COR-L47 (cell line): ENCODE measurements at places on chromosomes 7 and 10.

GRCh38 chr10:29622382-29622922 is 12.3 kb downstream of the SVIL start:
- DNase-seq = no peak

DNA sequence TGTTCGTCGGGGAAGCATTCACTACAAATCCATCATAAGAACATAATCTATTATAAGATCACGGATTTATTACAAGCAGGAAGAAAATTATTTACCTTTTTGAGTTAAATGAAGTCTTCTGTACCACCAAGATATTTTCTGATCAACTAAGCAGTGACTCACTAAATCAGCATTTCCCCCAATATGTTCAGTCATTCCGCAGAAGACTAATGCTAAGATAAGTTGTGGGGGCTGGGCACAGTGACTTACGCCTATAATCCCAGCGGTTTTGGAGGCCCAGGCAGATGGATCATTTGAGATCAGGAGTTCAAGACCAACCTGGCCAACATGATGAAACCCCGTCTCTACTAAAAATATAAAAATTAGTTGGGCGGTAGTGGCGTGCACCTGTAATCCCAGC is 144.2 kb upstream of the EGR2 start:
- DNase-seq = no peak

GRCh38 chr10:70183304-70183703 is 13.0 kb upstream of the SAR1A start:
- no peak for DNase-seq

GRCh38 chr10:88896372-88896993 is 16.4 kb downstream of the STAMBPL1 start:
- DNase-seq = no peak

- DNase-seq = no peak
Measured at GRCh38 chr10:42952349-42952748, 124.5 kb upstream of the RET start.

GRCh38 chr10:100650693-100651092 is 94.7 kb upstream of the PAX2 start:
- no peak for DNase-seq

- DNase-seq = no peak
Measured at GRCh38 chr10:94005050-94005449, 11.3 kb downstream of the PLCE1 start.

DNA sequence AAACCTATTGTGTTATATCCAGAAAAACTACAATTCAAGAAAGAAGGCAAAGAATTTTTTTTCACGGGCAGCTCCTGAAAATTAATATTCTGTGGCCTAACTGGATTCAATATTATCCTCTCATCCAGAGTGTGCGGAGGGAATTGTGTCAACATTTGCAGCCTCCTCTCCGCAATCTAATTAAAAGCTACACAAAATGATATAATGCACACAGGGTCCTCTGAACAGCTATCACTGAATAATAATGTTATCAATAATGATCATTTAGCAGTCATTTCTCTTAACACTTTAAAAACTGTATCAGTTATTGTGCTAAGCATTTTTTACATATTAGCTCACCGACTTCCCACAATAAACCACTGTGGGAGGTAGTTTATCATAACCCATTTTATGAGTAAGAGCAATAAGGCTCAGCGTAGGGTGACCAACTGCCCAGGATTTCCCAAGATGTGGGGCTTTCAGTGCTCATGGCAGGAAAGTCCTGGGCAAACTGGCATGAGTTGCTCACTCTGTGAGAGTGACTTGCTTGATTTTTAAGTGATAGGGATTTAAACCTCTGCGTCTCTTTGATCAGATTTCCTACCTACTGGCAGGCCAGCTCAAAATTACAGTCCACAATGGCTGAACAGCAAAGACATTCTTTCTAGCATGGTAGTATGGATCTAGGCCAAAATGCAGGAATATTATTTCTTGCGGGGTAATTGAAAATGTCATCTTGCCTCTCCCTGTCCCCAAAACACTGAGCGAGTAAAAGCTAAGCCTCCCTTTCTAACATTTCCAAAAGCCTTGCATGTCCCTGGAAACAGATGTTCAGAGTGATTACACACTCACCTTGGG is 65.7 kb downstream of the AOAH start:
- DNase-seq = no peak

- no peak for DNase-seq
Measured at GRCh38 chr7:102295346-102296178, 8.9 kb downstream of the SH2B2 start.

- no peak for DNase-seq
Measured at GRCh38 chr10:3827266-3827665, 42.3 kb upstream of the KLF6 start.

DNA sequence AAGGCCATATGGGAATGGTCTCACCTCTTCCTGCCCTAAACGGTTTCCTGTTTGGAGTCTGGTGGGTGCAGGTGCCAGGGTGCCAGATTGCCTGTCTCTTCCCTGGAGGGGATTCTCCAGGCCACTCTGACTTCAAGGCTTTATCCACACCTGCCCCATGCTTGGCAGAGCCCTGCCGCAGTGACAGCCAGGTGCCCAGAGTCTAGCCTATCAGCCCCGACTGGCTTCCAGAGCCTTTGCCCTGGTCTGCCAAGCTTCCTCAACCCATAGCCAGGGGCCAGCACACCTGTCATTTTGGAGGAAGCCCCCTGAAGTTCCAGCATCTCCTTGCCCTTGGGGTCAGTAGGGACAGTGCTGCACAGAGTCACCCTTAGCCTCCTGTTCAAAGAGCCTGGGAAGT is 21.6 kb downstream of the TBATA start:
- DNase-seq = no peak

DNA sequence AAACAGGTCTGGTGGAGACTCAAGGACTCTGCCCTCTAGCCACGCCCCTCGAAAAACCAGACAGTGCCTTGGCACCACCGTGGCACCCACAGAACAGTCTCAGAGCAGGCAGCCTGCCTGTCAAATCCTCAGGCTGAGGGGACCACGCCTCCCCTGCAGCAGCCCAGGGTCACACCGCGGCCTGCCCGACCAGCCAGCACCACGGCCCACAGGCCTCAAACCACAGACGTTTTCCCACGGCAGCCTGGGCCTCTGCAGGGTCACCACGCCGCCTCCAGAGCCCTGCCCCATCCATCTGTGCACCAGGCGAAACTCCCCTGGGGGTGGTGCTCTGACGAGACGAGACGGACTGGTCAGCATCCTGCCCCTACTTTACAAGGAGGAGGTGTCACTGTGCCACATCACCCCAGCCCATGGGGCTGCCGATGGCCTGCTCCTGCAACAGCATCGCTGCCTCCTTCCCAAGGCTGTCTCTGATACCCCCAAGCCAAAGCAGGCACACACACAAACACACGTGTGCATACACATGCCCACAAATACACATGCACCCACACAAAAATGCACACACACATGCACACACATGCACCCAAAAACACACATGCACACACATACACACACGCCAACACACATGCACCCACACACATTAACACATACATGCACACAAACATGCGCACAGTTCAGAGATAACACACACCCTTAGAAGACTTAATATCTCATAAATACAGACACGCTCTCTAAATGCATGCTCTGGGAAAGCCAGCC is 24.6 kb downstream of the PAPOLB start:
- no peak for DNase-seq

- DNase-seq = no peak
Measured at GRCh38 chr7:99844328-99844727, 16.5 kb downstream of the CYP3A43 start.

GRCh38 chr10:32949221-32949678 is 8.8 kb downstream of the ITGB1 start:
- no peak for DNase-seq

GRCh38 chr10:96598846-96599245 is 12.0 kb upstream of the TM9SF3 start:
- DNase-seq = no peak

- no peak for DNase-seq
Measured at GRCh38 chr10:100969187-100970075, at the start of gene SEMA4G. TSS of gene SEMA4G (plus strand) at chr10:100969504. CDS start at chr10:100972913, 3,409 bp downstream.

- no peak for DNase-seq
Measured at GRCh38 chr7:73638911-73639310, 14.6 kb upstream of the MLXIPL start.

DNA sequence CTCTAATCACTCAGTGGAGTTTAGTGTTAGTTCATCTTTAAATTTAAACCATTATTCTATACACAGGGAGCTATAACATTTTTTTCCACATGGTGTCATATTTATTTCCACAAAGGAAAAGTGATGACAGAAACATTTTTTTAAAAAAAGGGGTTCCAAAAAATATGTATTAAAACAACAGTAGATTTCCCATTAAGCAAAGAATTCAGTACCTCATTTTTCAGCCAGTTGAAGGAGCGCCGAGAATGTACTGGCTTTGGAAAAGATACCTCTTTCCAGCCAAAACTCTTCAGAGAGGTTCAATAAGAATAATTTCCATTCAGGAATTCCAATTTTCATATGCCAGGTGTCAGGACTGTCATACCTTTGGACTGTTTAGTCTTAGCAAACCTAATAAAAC is 250.5 kb upstream of the MEOX2 start:
- no peak for DNase-seq

- DNase-seq = no peak
Measured at GRCh38 chr10:83164156-83164555, 975.2 kb upstream of the GHITM start.

DNA sequence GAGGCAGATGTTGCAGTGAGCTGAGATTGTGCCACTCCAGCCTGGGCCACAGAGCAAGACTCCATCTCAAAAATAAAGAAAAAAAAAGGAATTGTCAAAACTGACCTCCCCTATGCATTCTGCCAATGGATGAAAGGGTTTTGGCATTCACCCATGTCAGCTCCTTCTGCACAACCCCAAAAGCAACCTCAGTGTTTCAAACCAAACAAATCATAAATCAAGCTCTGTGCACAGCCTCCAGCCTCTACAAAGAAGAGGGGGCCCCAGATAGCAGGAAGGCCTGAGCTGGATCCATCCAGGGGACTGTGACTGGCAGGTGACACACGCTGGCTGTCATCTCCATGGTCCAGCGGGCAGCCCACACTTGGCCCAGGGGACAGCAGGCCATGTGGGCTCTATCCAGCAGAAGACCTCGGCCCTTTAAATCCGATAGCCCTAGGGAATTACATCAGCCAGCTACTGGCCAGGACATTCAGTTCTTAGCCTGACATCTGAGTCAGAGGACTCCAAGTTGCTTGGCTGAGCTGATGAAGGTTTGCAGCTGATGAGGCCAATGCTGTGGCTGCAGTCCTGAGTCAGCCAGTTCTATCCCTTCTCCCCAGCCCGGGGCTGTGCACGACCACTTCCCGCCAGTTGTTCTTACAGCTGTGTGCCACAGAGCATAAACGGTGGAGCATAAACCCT is 52.0 kb upstream of the FIGNL1 start:
- no peak for DNase-seq

DNA sequence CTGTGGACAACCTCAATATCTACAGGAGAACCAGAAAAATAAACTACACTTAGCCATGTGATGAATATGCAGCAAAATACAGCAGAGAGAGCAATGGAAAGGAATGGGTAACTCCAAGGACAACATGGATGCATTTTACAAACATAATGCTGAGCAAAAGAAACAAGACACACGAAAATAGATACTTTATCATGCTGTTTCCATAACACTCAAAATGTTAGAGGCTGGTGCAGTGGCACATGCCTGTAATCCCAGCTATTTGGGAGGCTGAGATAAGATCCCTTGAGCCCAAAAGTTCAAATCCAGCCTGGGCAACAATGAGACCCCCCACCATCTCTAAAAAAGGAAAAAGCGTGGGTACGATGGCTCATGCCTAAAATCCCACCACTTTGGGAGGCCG is 8.3 kb downstream of the BCL7B start:
- no peak for DNase-seq

GRCh38 chr10:99394256-99394655 is 36.2 kb downstream of the GOT1 start:
- DNase-seq = no peak

DNA sequence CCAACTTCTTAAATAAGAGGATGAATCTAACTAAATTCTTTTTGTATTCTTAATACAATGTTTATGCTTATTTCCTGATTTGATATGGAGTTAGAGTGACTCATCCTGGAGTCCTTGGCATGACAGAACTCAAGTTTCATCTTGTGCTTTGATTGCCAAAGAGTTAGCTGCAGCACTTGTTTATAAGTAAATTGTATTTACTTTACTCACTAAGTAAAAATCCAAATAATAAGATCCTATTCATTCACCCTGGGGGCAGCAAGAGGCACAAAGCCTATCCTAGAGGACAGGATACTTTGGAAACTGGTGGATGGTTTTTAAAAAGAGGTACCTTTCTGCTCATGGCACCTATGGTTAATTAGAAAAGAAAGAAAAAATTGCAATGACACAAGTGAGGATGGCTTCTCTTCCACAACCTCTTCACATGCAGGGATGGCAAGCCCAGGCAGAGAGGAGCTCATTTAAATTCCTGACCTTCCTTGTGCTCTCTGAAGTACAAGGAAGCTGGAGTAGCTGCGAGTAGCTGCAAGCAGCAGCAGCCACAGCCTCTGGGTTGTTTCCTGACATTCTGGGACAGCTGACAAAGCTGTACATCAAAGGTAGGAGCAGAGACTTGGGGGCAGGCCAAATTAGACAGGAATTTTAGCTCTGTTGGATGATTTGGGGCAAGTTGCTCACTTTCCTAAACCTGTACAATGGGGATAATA is 28.5 kb upstream of the CROT start:
- no peak for DNase-seq

DNA sequence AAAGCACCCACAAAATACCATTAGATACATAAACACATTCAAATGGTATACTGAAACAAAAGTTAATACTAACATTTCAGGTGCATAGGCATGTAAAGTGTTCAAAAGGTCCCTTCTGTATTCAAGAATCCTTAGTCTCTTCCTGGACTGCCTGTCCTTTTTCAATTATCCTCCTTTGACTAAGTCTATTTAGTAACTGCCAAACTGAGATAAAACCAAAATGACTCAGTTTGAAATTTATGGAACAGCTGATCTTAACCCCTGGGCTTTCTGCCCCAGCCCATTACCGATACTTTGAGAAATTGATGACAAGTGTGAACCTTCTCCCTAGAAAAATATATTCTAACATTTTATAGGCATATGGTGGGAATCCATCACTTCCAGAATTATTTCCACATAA is 5.4 kb downstream of the EPC1 start:
- DNase-seq = no peak

- no peak for DNase-seq
Measured at GRCh38 chr10:102111276-102111675, 8.9 kb downstream of the LDB1 start.

DNA sequence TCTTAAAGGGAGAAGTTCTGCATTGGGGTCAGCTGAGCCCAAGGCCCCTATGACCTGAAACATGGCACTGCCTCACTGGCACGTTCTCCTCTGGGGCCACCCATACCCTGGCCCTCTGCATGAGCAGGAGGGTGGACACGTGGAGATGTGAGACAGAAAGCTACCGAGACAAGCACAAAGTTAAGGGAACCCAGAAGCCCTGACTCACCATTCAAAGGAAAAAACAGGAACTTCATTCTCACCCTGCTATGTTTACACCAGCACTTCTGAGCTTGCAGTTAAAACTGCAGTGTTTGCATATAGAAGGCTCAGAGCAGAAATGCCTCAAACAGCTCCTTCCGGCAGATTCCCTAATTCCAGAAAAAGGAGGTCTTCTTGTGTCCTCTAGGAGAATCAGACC is 41.7 kb downstream of the DENND11 start:
- no peak for DNase-seq

- DNase-seq = no peak
Measured at GRCh38 chr7:7862393-7862792, 106.2 kb upstream of the GLCCI1 start.

GRCh38 chr10:91420868-91421267 is 10.7 kb downstream of the HECTD2 start:
- DNase-seq = no peak
